ENCODE measurements at places on chromosomes 6 and 20.

DNA sequence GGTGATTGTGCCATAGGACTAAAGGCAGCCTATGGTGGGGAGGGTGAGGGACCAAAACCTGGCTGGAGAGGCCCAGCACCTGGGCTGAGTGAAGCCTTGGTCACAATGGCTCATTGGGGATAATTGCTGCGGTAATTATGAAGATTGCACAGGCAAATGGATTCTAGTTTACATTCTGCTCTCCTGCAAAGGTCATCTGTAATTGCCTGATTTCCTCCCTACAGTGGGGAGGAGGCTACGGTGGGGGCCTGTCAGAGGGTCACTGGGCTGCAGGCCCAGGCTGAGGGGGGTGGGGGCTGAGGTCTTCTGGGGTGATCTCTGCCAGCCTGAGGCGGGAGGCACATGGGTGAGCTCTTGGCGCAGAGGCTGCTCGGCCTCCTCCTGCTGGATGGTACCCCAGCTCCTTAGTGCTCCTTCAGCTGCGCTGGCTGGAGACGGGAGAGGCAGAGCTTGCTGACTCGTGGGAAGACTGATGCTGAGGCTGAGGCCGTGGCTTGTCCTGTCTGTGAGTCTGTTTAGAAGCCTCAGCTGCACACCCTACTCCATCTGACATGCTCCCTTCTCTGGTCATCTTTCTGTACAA lies 30.3 kb downstream of the PACSIN1 start:
- H3K36me3 ChIP-seq = no peaks in the 10 kb centered on the region
- DNase-seq = no peak
- no peak overlapping the region for H3K4me3 ChIP-seq
- no peak overlapping the region for H3K27ac ChIP-seq
- H3K27me3 ChIP-seq = no peaks in the 10 kb centered on the region
- H3K4me1 ChIP-seq = no peaks in the 10 kb centered on the region

DNA sequence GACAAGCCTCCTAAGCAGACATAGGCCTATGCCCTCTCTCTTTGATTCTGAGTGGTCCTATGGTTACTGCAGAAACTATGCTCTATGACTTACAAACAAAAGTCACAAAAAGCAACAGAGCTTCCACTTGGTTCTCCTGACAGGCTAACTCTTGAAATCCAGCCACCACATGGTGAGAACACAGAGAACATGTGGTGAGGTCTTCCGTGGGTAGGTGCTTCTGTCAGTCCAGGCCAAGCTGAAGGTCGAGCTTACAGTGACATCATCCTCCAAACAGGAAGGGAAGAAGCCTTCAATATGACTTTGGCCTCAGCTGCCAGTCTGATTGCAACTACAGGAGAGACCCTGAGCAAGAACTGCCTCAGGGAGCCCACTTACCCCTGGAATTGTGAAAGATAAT lies 265.5 kb downstream of the TBX18 start:
- DNase-seq = no peak
- no peak overlapping the region for H3K27ac ChIP-seq
- no peak overlapping the region for H3K4me3 ChIP-seq
- no peaks in the 10 kb centered on the region for H3K36me3 ChIP-seq
- no peaks in the 10 kb centered on the region for H3K27me3 ChIP-seq
- H3K4me1 ChIP-seq = no peaks in the 10 kb centered on the region

- DNase-seq = no peak
- no peaks in the 10 kb centered on the region for H3K27me3 ChIP-seq
- no peaks in the 10 kb centered on the region for H3K36me3 ChIP-seq
- H3K27ac ChIP-seq = no peak overlapping the region
- no peak overlapping the region for H3K4me3 ChIP-seq
Observed at GRCh38 chr20:17565169-17565845, 4.6 kb upstream of the DSTN start.

DNA sequence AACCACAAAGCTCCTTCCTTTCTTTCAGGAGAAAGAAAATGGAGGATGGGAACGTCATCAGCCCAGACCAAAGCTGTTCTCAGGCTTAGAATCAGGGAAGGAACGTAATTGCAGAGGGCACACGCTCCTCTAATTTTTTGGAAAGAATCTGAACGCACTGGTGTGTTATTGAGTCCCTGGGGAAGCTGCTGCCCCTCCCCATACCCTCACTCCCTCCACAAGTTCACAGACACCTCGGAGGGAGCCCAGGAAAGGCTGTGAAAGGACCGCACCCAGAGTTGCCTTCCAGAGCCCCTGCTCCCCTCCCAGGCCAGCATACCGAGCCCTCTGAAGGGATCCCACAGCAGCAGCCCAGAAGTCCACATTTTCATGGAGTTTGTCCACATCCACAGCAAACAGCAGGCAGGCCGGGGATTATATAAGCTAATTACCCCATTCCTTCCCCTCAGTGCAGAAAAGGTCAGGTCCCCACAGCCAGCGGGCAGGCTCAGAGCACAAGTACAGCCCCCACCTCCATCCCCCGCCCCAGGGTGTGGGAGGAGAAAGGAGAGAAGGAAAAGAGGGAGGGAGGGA lies 53.7 kb downstream of the ANKRD60 start:
- no peaks in the 10 kb centered on the region for H3K36me3 ChIP-seq
- peaks cover 10% of the 10 kb centered on the region for H3K27me3 ChIP-seq
- DNase-seq = peak; percentile 21
- peaks cover 3% of the 10 kb centered on the region for H3K4me1 ChIP-seq

- no peaks in the 10 kb centered on the region for H3K4me1 ChIP-seq
- no peak overlapping the region for H3K27ac ChIP-seq
- peaks cover 4% of the 10 kb centered on the region for H3K36me3 ChIP-seq
- no peaks in the 10 kb centered on the region for H3K27me3 ChIP-seq
Observed at GRCh38 chr6:75813476-75814250, 64.6 kb downstream of the MYO6 start.

- H3K36me3 ChIP-seq = no peaks in the 10 kb centered on the region
- H3K27ac ChIP-seq = no peak overlapping the region
- H3K27me3 ChIP-seq = no peaks in the 10 kb centered on the region
- no peak for DNase-seq
- no peaks in the 10 kb centered on the region for H3K4me1 ChIP-seq
- H3K4me3 ChIP-seq = no peak overlapping the region
Observed at GRCh38 chr6:30227763-30228487, 14.7 kb upstream of the TRIM26 start.

DNA sequence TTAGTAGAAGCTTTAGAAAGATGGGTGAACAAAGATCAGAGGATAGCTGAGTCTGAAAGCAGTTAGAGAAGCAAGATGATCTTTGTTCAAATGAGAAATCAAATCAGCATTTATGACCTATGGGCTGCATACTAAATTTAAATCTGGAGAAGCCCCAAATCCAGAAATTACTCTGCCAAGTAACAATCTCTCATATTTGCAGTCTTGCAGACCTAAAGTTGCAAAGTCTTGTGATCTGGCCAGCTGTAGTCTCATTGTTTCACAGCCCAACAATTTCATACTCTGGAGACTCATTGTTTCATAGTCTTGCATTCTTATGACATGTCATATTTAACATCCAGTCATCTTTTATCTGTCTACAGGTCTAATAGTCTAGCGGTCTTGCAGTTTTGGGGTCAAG lies 364.9 kb upstream of the RSPO3 start:
- no peaks in the 10 kb centered on the region for H3K36me3 ChIP-seq
- no peak overlapping the region for H3K4me3 ChIP-seq
- no peaks in the 10 kb centered on the region for H3K4me1 ChIP-seq
- no peak for DNase-seq

DNA sequence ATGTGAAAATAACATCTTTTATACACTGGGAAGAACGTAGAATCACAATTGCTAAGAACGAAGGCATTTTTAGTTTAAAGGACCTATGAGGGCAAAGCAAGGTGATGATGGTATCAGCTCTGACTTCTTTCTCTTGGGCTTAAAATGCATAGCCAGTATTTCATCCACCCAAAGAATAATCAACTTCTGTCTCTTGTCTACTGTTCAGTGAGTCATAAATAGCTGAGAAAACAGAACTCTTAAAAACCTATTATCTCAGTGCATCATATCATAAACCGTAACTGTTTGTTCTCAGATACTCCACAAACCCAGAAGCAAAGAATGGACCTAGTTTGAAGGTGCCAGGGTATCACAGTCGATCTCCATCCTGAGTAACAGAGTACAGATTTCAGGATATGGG lies 5.2 kb downstream of the PHF10 start:
- no peak overlapping the region for H3K4me3 ChIP-seq
- H3K4me1 ChIP-seq = peaks cover 6% of the 10 kb centered on the region
- no peak overlapping the region for H3K27ac ChIP-seq
- DNase-seq = no peak
- no peaks in the 10 kb centered on the region for H3K27me3 ChIP-seq
- peaks cover 39% of the 10 kb centered on the region for H3K36me3 ChIP-seq

- H3K27ac ChIP-seq = no peak overlapping the region
- DNase-seq = no peak
- peaks cover 3% of the 10 kb centered on the region for H3K36me3 ChIP-seq
- no peaks in the 10 kb centered on the region for H3K27me3 ChIP-seq
Observed at GRCh38 chr6:142444376-142444775, 142.6 kb downstream of the ADGRG6 start.

DNA sequence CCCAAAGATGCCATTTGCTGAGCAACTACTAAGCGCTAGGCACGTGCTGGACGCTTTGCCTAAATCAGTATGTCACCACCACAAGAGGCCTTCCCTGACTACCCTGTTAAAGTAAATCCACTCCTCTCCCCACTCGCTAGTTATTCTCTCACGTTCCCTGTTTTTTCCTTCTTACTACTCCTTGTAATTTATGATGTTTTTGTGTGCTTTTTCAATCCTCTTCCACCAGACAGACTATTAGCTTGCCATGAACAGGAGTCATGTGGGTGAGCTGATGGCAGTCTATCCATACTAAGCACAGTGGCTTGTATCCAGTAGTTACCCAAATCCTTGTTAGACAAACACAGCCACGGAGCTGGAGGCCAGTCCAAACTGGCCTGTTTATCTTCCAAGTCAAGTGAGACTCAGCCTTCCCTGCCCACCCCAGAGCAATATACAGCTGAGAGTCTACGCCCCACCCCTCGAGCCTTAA lies 41.2 kb downstream of the C6orf132 start:
- peak overlapping the region; percentile 85 for H3K27ac ChIP-seq
- peaks cover 91% of the 10 kb centered on the region for H3K4me1 ChIP-seq
- peaks cover 25% of the 10 kb centered on the region for H3K36me3 ChIP-seq
- no peaks in the 10 kb centered on the region for H3K27me3 ChIP-seq
- H3K4me3 ChIP-seq = no peak overlapping the region

GRCh38 chr6:142174703-142175102 lies 27.6 kb downstream of the VTA1 start:
- no peak overlapping the region for H3K27ac ChIP-seq
- no peak for DNase-seq
- H3K27me3 ChIP-seq = no peaks in the 10 kb centered on the region
- peaks cover 12% of the 10 kb centered on the region for H3K36me3 ChIP-seq
- no peaks in the 10 kb centered on the region for H3K4me1 ChIP-seq

- H3K4me1 ChIP-seq = peaks cover 7% of the 10 kb centered on the region
- H3K27me3 ChIP-seq = no peaks in the 10 kb centered on the region
- H3K4me3 ChIP-seq = no peak overlapping the region
- peaks cover 7% of the 10 kb centered on the region for H3K36me3 ChIP-seq
Observed at GRCh38 chr6:15536198-15536955, 126.5 kb downstream of the DTNBP1 start.

- H3K4me1 ChIP-seq = no peaks in the 10 kb centered on the region
- H3K36me3 ChIP-seq = no peaks in the 10 kb centered on the region
- H3K27me3 ChIP-seq = no peaks in the 10 kb centered on the region
- H3K4me3 ChIP-seq = no peak overlapping the region
Observed at GRCh38 chr6:11614534-11615213, 77.1 kb downstream of the TMEM170B start.

GRCh38 chr6:154862536-154862935 lies 129.3 kb downstream of the SCAF8 start:
- DNase-seq = no peak
- H3K27ac ChIP-seq = no peak overlapping the region
- no peaks in the 10 kb centered on the region for H3K36me3 ChIP-seq

DNA sequence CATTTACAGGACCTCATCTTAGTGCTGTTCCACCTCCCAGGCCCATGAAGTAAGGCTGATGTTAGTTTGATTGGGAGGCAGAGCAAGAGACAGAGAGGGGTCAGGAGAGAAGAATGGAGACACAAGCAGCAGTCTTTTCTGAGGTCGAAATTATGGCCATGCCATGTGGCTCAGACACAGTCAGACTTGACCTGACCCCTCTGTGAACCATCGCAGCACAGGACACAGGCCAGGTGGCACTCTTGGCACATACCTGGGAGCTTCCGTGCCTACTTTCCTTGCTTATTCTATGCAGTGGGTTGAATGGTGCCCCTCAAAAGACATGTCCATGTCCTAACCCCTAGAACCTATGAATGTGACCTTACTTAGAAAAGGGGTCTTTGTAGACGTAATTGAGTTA lies 254.9 kb downstream of the MAFB start:
- no peak for DNase-seq
- H3K36me3 ChIP-seq = no peaks in the 10 kb centered on the region
- H3K27ac ChIP-seq = no peak overlapping the region

GRCh38 chr20:60031107-60031506 lies 72.9 kb downstream of the CDH26 start:
- H3K27ac ChIP-seq = no peak overlapping the region
- peaks cover 3% of the 10 kb centered on the region for H3K27me3 ChIP-seq
- H3K36me3 ChIP-seq = no peaks in the 10 kb centered on the region
- H3K4me3 ChIP-seq = no peak overlapping the region

DNA sequence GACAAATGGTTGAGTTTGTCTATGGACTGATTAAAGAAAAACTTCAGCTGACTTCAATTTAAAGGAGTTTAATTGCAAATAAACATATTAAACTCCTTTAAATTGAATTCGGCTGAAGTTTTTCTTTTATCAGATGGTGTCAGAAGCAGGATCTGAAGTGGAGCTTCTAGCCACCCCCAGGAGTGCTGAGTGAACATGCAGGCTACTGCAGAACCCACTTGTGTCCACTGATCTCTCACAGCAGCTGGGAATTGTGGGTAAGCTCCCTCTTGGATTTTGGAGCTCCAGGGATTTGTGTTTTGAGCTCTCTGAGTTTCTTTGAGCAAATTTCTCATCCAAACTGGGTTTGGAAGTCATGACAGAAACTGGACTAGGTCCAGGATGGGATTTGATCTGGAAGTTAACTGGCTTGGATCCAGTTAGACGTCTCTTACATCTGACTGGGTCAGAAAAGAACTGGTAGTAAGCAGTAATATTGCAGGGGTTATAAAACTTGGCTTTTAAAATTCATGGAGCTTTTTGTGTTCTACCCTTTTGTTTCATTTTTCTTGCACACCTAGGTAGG lies 95.8 kb upstream of the UST start:
- H3K27me3 ChIP-seq = no peaks in the 10 kb centered on the region
- no peak overlapping the region for H3K27ac ChIP-seq
- H3K4me1 ChIP-seq = no peaks in the 10 kb centered on the region
- DNase-seq = no peak
- H3K36me3 ChIP-seq = no peaks in the 10 kb centered on the region

- no peaks in the 10 kb centered on the region for H3K4me1 ChIP-seq
- peaks cover 9% of the 10 kb centered on the region for H3K36me3 ChIP-seq
- no peaks in the 10 kb centered on the region for H3K27me3 ChIP-seq
- H3K27ac ChIP-seq = no peak overlapping the region
- H3K4me3 ChIP-seq = no peak overlapping the region
Observed at GRCh38 chr6:110103260-110103659, 76.2 kb downstream of the WASF1 start.

- H3K36me3 ChIP-seq = peaks cover 34% of the 10 kb centered on the region
- H3K4me3 ChIP-seq = peak within 1 kb of the TSS; percentile 98
- H3K4me1 ChIP-seq = peaks cover 35% of the 10 kb centered on the region
Observed at GRCh38 chr6:33208091-33208967, at the start of gene RING1. TSS of gene RING1 (plus strand) at chr6:33208500. CDS start at chr6:33208823, 323 bp downstream.

- no peaks in the 10 kb centered on the region for H3K4me1 ChIP-seq
- H3K27ac ChIP-seq = no peak overlapping the region
- no peaks in the 10 kb centered on the region for H3K36me3 ChIP-seq
- DNase-seq = no peak
- H3K4me3 ChIP-seq = no peak overlapping the region
- no peaks in the 10 kb centered on the region for H3K27me3 ChIP-seq
Observed at GRCh38 chr6:163651915-163652668, 237.6 kb downstream of the QKI start.
